ENCODE measurements at places on chromosomes 3 and 15.

DNA sequence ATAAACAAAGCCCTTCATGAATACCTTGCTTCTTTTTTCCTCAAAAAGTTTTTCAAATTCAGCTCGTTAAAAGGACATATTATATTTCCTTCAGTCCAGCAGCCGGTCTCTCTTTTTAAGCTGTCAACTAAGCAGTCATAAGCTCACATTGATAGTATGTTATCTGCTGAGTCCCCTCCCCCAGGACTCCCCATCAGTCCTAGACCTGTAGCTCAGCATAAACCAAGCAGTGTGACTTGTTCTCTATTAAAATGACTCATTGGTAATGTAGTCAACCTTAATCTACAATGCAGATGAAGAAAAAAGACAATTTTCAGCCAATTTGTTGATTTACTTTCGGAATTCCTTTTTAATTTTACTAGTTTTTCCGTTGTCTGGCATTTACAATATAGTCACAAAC is 483.8 kb downstream of the MECOM start:
- no peak for DNase-seq

- no peak for DNase-seq
Measured at GRCh38 chr3:14463330-14464140, 61.1 kb downstream of the SLC6A6 start.

- no peak for DNase-seq
Measured at GRCh38 chr3:114697401-114697800, 403.6 kb downstream of the TIGIT start.

DNA sequence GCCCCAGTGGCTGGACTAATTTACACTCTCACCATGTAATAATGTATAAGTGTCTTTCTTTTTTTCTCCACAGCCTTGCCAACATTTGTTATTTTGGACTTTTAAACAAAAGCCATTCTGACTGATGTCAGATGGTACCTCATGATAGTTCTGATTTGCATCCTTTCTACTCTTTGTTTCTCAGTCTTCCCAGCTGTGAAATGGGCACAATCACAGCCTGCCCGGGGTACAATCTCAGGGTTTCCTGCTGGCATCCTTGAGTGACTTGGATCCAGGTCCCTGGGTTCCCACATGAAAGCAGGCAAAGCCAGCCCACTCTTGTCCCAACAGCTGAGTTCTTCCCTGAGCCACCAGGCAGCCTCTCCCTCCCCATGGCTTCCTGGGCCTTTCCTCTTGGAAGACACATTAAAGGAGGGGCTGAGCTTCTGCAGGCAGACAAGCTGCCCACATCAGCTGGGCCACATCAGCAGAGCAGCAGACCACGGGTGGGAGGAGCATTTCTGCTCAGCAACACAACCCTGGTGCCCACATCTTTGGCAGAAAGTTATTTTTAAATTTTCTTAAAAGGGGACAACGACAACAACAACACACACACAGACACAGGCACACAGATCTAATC is 82.0 kb downstream of the MYLK start:
- DNase-seq, result no peak

DNA sequence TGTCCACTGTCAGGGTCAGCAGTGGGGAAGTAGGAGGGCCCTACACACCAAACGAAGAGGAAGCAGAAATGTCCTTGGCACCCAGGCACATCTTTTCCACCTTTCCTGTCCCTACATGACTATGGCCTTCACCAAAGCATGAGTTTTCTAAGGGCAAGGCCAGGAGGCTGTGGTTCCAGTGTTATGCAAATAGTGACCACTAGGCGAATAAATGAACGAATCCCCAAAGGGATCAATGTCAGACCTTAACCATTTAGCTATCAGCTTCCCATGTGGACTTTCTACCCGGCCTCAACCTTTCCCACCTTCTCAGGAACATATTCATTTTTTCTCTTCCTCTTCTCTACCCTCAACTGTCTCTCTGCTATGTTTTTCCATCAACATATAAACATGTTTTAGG is 63.1 kb downstream of the NTRK3 start:
- no peak for DNase-seq

DNA sequence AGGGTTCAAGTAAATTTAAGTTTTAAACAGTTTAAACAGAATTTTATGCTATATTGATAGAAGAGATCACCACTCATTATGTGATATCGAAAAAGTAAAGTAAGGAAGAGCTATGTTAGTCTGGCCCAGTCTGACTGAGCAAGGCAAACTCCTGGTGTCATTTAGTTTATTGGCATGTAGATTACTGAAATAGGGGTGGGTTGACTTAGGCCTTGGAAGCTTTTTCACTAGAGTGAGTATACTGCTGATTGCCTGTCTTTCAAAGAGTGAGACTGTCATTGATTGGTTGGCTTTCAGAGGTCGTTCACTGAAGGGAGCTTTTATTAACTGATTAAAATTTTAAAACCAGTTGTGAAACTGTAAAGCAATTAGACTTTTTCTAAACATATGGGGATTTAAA is 294.5 kb downstream of the NAALADL2 start:
- no peak for DNase-seq

DNA sequence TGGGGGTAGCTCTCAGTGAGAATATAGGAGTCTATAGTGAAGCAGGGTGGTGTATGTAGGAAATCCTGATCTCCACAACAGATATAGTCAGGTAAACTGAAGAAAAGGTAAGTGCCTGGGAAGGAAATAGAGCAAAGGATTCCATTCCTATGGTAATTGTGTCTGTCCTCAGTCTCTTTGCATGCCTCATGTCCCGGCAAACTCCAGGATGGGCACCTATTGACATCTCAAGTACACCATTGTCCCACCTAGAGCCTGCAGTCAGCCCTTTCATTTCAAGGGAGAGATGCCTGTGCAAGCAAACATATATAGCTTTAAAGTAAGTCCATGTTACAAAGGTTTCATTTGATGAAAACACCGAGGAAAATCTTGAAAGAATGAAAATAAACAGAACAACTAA is 257.7 kb upstream of the AZI2 start:
- DNase-seq, result no peak

DNA sequence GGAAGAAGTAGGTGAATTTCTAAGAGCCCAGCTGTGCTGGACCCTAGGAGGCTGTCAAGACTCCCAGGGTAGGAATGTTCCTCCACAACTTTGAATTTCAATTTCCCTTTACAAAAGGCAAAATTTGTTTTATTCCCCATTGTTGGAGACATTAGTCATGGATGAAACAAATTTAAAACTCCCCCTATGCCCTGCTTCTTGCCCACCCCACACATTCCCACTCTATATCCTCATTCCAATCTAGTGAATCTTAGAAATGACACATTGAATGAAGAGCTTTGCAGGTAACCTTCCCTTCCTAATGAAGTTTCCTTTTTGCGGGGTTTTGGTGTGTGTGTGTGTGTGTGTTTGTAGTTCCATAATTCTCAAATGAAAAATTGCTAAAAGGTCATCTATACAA is 72.6 kb downstream of the CCNL1 start:
- no peak for DNase-seq
